ENCODE measurements at places on chromosomes 3 and 15.

GRCh38 chr3:195853036-195853435 is 41.3 kb upstream of the MUC4 start:
- no peak for DNase-seq

DNA sequence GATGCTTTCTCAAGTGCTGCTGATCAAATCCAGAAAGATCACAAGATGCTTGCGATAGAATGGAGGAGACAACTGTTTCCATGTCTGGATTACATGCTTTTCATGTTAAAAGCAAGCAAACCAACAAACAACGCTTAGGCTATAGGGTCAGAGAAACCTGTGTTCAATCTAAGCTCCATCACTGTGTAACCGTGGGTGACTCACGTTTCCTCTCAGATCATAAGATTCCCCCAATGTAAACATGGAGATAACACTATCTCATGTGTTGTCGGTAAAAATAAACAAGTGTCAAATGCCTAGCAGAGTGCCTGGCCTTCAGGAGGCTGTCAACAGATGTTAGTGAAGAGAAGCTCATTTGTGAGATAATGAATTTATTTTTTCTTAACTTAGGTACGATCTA is 907.8 kb downstream of the NTRK3 start:
- DNase-seq = peak; percentile 88

GRCh38 chr15:45714590-45715488 is 80.0 kb downstream of the SQOR start:
- peak; percentile 85 for DNase-seq

DNA sequence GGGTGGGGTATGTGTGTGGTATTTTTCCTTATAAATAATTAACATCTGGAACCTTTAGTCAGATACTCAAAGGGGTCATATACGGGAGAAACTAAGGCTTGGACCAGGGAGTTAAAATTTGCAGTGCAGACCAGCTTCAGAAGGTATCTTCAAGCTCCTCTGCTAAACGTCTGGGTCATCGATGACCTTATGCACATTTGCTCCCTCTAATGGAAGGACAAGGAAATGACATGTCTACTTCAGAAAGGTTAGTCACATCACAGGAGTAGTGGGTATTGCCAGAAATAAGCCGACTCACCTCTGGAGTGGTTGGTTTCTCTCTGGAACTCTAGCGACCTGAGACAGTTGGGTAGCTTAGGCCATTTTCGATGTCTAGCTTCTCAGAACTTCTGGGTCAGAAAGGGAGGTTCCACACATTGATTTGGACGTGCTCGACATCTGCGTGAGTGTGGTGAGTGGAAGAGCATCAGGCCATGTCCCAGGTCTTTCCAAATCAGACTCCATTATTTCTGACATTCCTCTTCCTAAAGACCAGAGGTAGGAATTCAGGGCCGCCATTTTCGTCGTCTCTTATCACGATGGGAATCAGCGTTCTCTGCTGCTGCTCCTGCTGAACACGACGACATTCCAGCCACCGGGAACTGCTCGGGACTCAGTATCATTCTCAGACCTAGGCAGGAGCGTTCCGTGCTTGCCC is 31.8 kb upstream of the RASA2 start:
- DNase-seq = peak; percentile 85

DNA sequence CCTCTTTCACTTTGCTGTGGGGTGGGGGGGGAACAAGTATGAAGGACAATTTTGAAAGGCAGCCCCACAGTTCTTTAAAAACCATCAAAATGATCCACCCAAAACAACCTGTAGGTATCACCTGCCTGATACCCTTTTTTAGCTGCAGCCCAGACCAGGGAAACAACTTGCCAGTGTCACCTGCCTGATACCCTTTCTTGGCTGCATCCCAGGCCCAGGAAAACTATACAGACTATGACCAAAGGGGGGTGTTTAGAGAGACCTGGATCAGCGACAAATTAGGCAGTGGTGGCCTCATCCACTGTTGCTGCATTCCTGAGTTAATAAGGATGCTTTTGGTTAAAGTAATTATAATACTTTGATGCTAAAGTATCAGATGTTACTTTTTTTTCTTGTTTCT is 122.0 kb downstream of the VPS13C start:
- no peak for DNase-seq

All from iris pigment epithelial cell (primary cell).